Pericardium fibroblast (primary cell): ENCODE measurements at places on chromosomes 5 and 9. TPM values are rescaled to one million over a fixed set of nuclear protein-coding genes. Genes with fewer than 3 reads are reported as not detected.

Gene RLN2
- not detected in 2 replicates for total RNA-seq

Gene ADGRD2
- not detected in 2 replicates for total RNA-seq

Gene KIF12
- total RNA-seq = not detected in 2 replicates

Gene C5orf34
- total RNA-seq = 0.58 and 1.4 TPM in 2 replicates

Gene ADGRV1
- not detected in 2 replicates for total RNA-seq

Gene SQSTM1
- total RNA-seq = 407 and 522 TPM in 2 replicates

Gene CCDC152
- total RNA-seq = 1.3 and 3.2 TPM in 2 replicates

Gene TMC1
- 1.2 TPM in 1 of 2 replicates, not detected in the other for total RNA-seq

Gene SLC6A3
- not detected in 2 replicates for total RNA-seq

Gene NME5
- 1.2 and 1.4 TPM in 2 replicates for total RNA-seq

Gene KCNT1
- total RNA-seq = not detected in 2 replicates

Gene PIP5KL1
- 7.9 and 8.9 TPM in 2 replicates for total RNA-seq

Gene FABP6
- not detected in 2 replicates for total RNA-seq

Gene IFNA13
- not detected in 2 replicates for total RNA-seq

Gene PPP1R26
- 9.1 and 11.1 TPM in 2 replicates for total RNA-seq

Gene IL5
- not detected in 2 replicates for total RNA-seq

Gene RMI1
- 1.6 and 5.7 TPM in 2 replicates for total RNA-seq

Gene TNFSF8
- total RNA-seq = not detected in 2 replicates

Gene ANKRD18B
- total RNA-seq = not detected in 2 replicates

Gene CD14
- 0.17 and 4.3 TPM in 2 replicates for total RNA-seq

Gene MVB12B
- total RNA-seq = 2.8 TPM in 2 replicates

Gene TERT
- total RNA-seq = not detected in 2 replicates

Gene MZB1
- not detected in 2 replicates for total RNA-seq

Gene SLC36A3
- total RNA-seq = not detected in 2 replicates

Gene EXOSC3
- 22.9 and 29.6 TPM in 2 replicates for total RNA-seq

Gene OSMR
- total RNA-seq = 53.1 and 74.9 TPM in 2 replicates

Gene ABLIM3
- 19.2 and 28.5 TPM in 2 replicates for total RNA-seq

Gene PCDHA10
- under 0.01 TPM in 2 replicates for total RNA-seq

Gene MARCHF11
- total RNA-seq = not detected in 2 replicates

Gene PLCXD3
- total RNA-seq = 11.1 and 25.0 TPM in 2 replicates

Gene SPINK9
- not detected in 2 replicates for total RNA-seq

Gene DND1
- not detected in 2 replicates for total RNA-seq

Gene CER1
- total RNA-seq = not detected in 2 replicates

Gene DRD1
- not detected in 2 replicates for total RNA-seq

Gene CBY3
- not detected in 2 replicates for total RNA-seq

Gene TSC1
- total RNA-seq = 22.0 and 25.2 TPM in 2 replicates

Gene PCDHGA3
- total RNA-seq = 1.8 and 4.4 TPM in 2 replicates

Gene LCN10
- not detected in 2 replicates for total RNA-seq

Gene C5orf46
- total RNA-seq = not detected in 2 replicates

Gene NR2F1-AS1
- total RNA-seq = 24.2 and 28.7 TPM in 2 replicates

Gene GRM6
- total RNA-seq = not detected in 2 replicates

Gene OR1Q1
- total RNA-seq = not detected in 2 replicates

Gene ZNF622
- 30.9 and 33.6 TPM in 2 replicates for total RNA-seq

Gene ARL14EPL
- not detected in 2 replicates for total RNA-seq

Gene RANBP3L
- under 0.01 and 0.77 TPM in 2 replicates for total RNA-seq

Gene MARVELD2
- total RNA-seq = 0.09 and 0.82 TPM in 2 replicates
